ENCODE measurements at places on chromosomes 12 and 14.

GRCh38 chr14:24088095-24088494 is 6.0 kb upstream of the PCK2 start:
- DNase-seq = no peak

DNA sequence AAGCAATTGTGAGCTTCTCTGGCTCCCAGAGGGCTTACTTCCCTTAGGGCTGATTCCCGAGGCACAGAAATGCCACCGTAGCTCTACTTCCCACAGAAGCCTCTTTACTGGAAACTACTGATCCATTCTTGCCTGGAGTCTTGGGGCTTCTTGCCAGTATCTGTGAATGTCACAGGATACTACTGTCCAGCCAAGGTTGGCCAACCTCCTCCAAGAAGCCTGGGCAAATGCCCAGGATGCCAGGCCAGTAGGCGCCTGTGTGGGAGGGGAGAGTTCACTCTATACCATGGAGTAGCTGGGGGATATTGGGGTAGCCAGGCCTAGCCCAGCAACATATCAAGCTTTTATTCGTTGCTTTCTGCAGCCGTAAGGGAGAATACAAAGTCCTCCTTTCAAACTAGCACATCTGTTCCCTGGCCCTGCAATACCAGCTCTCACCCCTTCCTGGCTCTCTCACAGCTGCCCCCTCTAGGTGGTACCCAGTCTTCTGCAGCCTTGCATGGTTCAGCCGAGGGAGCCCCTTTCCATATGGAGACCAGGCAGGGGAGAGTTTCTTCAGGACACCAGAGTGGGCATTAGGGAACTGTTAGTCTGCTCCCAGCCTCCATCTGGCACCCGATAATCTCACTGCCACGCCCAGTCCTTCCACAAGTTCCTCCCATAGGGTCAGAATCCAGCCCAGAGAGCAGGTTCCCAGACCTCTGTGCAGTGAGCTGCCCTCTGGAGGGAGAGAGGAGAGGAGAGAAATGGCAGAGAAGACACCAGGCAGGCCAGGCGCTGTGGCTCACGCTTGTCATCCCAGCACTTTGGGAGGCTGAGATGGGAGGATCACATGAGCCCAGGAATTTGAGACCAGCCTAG is 24.3 kb upstream of the PLEK2 start:
- no peak for DNase-seq

DNA sequence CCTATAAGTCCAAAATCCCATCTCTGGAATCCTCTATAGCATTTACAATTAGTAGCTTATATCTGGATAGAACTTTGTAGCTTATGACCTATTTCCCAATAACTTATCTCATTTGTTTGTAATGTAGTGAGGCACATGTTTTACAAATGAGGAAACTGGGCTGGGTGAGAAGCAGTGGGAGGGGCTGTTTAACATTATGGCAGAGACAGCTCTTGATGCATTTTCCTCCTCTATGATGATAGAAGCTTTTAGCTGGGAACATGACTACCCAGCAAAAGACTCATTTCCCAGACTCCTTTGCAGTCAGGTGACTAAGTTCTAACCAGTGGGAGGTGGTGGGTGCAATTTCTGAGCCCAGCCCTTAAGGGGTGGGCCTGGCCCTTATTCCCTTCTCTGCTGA is 179.7 kb downstream of the TTC8 start:
- DNase-seq = no peak

GRCh38 chr14:81710232-81710845 is 176.7 kb upstream of the SEL1L start:
- no peak for DNase-seq

- no peak for DNase-seq
These were observed 379.6 kb downstream of the CCDC91 start for GRCh38 chr12:28569698-28570411.

- no peak for DNase-seq
These were observed 6.0 kb downstream of the PSMD9 start for GRCh38 chr12:121894633-121895032.

DNA sequence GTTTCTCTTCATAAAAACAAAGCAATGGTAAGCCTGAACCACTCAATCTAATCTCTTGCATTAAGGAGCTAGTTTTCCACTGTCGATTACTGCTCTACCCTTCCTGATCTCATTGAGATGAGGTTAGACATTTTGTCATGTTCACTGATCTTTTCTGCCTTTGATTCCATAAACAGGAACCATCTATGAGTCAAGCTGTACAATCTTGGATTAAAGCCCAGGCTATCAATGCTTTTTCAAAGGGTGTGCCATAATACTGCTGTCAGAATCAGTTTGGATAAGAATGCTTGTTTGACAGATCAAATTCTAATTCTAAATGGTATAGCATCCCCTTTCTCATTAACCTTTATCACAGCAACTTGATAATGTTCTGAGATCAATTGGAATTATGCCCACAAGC is 16.1 kb downstream of the GRIP1 start:
- no peak for DNase-seq

DNA sequence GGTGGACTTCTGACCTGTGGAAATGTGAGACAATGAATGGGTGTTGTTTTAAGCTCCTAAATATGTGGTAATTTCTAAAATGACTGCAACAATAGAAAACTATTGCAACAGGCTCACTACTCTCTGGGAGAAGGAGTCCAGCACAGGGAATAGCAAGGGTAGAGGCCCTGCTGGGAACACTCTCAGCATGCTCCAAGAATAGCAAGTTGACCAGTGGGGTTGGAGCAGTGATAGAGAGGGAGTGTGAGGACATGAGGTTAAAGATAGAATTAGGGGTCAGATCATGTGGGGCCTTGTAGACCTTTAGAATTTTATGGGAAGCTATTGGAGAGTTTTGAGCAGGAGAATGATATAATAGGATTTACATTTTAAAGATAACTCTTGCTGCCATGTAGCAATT is 346.7 kb upstream of the CCDC196 start:
- DNase-seq = no peak

- no peak for DNase-seq
These were observed 277.9 kb downstream of the IPO8 start for GRCh38 chr12:30417697-30418231.

DNA sequence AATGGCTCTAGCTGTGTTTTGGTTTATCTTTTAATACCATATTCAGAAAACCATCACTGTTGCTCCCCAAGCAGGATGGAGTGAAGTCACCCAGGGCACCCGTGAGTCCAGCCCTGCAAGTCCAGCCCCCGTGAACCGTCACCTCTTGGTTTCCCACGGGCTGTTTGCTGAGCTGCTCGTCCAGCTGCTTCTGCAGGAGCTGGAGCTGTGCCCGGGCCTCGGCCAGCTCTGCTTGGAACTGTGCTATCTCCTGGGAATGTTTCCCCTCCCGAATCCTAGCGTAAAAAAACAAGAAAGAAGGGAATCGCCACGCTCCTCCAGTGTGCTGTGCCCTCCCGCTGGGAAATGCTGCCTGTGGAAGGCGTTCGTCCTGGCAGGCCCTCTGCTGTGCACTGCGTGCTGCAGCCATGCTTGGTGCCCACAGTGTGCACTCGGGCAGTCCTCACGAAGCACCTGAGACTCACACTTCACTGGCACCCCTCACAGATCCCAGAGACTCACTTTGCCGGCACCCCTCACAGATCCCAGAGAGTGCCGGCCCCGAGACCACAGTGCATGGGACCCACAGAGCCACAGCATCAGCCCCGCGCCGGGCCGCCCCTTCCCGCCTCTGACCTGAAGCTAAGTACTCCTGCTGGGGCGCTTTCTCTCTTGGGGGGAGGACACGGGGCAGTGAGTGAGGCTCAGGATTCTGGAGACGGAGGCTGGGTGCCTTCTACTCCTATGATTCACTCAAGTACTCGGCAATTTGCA is 15.4 kb upstream of the ANKLE2 start:
- no peak for DNase-seq

DNA sequence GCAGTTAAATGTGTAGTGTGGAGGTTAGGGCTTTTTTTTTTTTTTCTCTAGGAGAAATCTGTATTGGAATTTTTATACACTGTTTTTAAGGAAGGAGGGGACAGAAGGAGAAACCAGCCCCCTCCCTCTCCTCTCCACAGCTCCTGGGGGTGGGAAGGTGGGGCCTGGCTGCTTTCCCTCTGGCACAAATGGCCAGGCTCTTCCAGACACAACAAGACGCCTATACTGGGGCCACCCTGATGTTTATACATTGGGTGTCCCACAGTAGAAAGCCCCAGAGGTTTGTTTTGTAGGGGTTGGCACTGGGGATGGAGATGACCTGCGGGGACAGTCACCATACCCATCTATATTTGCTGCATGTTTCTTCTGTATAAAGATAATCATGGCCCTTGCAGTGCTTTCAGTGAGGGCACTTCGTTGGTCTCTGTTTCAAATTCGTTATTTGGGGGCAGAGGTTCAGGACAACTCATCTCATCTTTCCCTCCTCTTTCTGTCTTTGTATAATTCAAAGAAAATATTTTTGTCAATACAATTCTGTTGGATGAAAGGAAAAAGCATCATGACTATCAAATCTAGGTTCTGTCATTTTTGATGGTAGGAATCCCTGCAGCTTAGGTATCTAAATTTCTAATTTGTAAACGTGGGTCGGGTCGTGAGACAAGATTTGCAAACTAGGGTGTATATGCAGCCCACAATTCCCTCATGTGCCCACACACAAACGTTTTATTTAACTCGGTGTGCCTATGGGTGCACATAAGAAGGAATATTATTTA is 2.3 kb upstream of the HOTAIR start:
- no peak for DNase-seq

DNA sequence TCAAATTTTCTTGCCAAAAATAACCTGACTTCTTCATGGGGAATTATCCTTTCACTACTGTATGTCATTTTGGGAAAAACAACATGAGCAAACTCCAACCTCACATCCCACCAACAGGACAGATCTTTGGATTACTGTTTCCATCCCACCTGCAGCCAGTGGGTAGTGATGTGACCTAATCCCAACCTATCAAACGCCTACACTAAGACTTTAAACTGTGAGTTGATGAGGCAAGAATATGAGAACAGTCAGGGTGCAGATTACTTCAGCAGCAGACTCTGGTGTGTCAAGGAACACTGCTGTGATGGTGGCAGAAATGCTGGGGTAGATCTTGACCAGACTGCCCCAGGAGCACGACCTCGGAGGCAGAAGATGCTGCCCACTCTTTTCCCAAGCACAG is 293.2 kb downstream of the DUSP6 start:
- DNase-seq = no peak

DNA sequence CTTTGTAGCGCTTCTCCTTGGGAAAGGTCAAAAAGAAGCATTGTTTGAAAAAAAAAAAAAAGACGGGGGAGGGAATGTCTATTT is at the start of gene LMO3:
Gene LMO3, minus strand, starts transcription at position 46 of the 84 bp plus-strand sequence. CDS start 5,302 bp downstream, outside the sequence.
- DNase-seq = no peak

DNA sequence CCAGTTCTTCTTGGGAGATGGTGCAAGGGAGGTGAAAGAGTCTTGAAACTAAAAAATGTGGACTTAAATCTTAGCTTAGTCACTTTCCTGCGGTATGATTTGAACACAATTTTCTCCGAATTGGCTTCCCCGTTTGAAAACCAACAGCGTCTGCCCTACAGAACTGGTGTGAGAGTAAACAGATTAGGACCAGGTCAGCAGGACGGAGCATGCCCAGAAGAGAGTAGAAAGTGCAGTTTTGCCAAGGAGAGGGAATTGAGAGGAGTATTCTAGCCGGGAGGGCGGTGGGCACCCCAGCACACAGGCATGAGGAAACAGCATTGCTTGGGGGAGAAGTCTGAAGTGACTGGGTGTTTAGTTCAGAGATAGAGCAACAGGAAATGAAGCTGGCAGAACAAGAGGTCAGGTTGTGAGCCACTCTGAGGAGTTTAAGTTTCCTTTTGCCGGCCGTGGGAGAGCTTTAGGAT is 927.1 kb downstream of the VRK1 start:
- no peak for DNase-seq

GRCh38 chr12:3263939-3264922 is 187.1 kb downstream of the TSPAN9 start:
- no peak for DNase-seq

GRCh38 chr12:20289520-20289919 is 78.8 kb upstream of the PDE3A start:
- no peak for DNase-seq

- DNase-seq = no peak
These were observed 45.7 kb upstream of the CPM start for GRCh38 chr12:68978678-68979077.

DNA sequence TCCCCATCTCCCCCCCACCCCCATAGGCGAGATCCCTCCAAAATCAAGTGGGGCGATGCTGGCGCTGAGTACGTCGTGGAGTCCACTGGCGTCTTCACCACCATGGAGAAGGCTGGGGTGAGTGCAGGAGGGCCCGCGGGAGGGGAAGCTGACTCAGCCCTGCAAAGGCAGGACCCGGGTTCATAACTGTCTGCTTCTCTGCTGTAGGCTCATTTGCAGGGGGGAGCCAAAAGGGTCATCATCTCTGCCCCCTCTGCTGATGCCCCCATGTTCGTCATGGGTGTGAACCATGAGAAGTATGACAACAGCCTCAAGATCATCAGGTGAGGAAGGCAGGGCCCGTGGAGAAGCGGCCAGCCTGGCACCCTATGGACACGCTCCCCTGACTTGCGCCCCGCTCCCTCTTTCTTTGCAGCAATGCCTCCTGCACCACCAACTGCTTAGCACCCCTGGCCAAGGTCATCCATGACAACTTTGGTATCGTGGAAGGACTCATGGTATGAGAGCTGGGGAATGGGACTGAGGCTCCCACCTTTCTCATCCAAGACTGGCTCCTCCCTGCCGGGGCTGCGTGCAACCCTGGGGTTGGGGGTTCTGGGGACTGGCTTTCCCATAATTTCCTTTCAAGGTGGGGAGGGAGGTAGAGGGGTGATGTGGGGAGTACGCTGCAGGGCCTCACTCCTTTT is 2.7 kb downstream of the GAPDH start:
- no peak for DNase-seq

- DNase-seq = no peak
These were observed 111.4 kb downstream of the SLC35F4 start for GRCh38 chr14:57754527-57754926.

GRCh38 chr12:18320036-18320617 is 58.8 kb downstream of the PIK3C2G start:
- no peak for DNase-seq

- DNase-seq = no peak
These were observed 36.6 kb downstream of the PARP11 start for GRCh38 chr12:3836641-3837040.

- DNase-seq = peak; percentile 60
These were observed 5.5 kb downstream of the CEP170B start for GRCh38 chr14:104870368-104871144.

GRCh38 chr12:49538510-49539403 is at the start of gene KCNH3:
Gene KCNH3, plus strand, starts transcription at chr12:49539030. Its CDS starts 387 bp downstream, at chr12:49539417.
- DNase-seq = peak; percentile 82

- DNase-seq = no peak
These were observed 70.4 kb upstream of the SLCO1C1 start for GRCh38 chr12:20624718-20625117.

DNA sequence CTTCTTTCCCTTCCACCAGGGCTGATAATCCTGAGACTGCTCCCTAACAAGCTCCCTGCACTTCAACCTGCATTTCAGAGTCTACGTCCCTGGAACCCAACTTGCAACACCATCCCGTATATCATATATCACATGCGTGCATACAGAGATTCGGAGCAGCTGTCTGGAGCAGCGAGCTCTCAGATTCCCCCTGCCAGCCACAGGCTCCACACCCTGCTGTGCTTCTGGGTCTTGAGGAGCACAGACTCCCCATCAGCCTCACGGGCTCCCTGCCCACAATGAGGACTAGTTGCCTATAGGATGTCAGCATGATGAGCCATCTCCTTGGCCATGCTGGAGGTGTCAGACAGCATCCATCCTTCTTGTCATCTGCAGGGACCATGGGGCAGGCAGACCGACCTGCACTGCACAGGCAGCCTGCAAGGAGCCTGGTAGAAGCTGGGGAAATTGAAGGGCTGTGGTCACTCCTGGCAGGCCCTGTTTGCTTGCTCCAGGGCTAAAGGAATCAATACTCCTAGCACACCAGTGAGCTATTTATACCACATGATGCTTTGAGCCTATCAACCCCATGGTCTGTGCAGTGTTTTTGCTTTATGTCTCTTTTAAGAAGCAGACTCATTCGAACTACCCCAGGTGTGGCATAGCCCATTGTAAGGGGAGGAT is 19.6 kb upstream of the HDAC7 start:
- DNase-seq = no peak

Measured in stimulated activated CD4-positive, alpha-beta T cell treated with anti-CD3 and anti-CD28 coated beads, Interleukin-4, amount 100 ng/mL, for 1 hour (primary cell).